BJ (cell line): ENCODE measurements at places on chromosomes 11 and 22. TPM values are rescaled to one million over a fixed set of nuclear protein-coding genes. Genes with fewer than 3 reads are reported as not detected.

Gene KCNQ1
- not detected in 2 replicates for polyA plus RNA-seq

Gene TLCD5
- 8.0 and 9.8 TPM in 2 replicates for polyA plus RNA-seq

Gene KAT5
- 31.4 and 50.9 TPM in 2 replicates for polyA plus RNA-seq

Gene MRGPRE
- polyA plus RNA-seq = not detected in 2 replicates

Gene SPATA19
- not detected in 2 replicates for polyA plus RNA-seq

Gene C1QTNF5
- polyA plus RNA-seq = 12.2 and 19.4 TPM in 2 replicates

Gene SLC43A3
- 16.7 and 26.7 TPM in 2 replicates for polyA plus RNA-seq

Gene RFPL1
- not detected in 2 replicates for polyA plus RNA-seq

Gene SCT
- not detected in 2 replicates for polyA plus RNA-seq

Gene MAJIN
- polyA plus RNA-seq = not detected in 2 replicates

Gene SEPTIN3
- polyA plus RNA-seq = 0.02 and 0.06 TPM in 2 replicates

Gene SLC17A6
- polyA plus RNA-seq = not detected in 2 replicates

DNA sequence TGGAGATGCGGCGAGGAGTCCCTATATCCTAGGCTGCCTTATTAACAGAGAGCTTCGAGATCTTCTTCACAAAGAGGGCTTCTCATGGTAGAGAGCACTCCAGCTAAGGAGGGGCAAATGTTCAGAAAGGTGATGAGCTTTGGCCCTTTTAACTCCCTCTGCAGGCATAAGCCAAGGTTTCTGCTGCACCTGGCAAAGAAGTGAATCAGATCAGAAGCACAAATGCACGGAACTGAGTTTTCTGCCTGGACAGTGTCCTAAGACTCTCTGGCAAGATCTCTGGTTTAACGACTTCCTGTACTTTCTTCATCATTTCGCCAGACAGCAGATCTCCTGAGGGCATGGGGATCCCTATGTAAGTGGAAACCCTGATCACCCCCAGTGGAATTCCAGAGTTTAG is 37.2 kb downstream of the POU2AF3 start:
- peak; percentile 19 for DNase-seq

DNA sequence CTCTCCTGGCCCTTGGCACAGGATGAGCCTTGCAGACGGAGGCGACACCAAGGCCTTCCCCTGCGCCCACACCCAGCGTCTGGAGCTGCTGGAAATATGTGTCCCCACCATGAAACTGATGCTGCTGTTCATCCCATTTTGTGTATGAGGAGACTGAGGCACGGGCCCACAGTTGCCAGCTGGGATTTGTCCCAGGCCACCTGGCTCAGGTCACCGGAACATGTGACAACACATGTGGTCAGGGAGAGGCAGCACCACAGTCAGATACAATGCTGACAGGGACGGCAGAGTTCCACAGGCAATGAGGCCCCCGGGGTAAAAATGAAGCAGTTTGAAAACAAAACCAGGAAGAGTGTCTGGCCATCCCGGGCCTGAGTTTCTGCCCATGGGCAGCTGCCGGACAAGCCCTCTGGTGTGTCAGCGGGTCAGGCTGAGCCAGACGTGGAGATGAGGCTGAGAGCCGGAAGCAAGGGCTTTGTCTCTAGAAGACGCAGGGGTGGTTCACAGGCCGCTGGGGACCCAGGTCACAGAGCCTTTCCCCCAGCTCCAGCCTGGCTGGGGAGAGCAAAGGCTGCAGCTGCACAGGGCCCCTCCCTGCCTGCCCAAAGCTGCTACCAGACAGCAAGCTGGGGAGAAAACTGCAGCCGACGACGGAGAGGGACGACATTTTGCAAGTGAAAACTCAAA is 80.7 kb downstream of the CDKN1C start:
- no peak for DNase-seq

DNA sequence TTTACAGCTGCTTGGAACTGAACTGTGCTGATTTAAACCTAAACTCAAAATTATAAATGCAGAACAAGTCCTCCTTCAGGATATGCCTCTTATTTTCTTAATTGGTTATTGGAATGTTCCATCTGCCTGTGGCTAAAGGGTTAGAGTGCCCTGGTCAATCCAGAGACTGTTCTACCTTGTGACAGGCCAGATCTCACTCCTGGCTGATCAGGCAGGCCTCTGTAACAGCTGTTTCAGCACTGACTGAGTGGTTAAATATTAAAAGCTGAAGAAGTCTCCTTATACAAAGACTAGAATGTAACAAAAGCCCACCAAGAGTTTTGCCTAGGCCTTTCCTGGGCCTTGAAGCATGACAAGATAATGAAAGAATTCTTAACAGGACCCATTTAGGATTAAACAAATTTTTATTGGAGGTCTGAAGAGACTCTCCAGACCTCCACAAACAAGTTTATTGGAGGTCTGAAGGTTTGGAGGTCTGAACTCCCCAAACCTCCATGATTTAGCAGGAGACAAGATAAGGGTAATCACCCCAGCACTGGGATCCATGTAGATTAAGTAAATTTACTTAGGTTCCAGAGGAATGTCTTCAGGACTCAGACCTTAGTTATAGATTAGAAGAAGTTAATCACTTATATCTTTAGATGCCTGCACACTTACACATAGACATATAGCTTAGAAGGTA is 35.8 kb downstream of the TMPRSS5 start:
- no peak for DNase-seq

GRCh38 chr22:24466716-24467328 is 28.3 kb upstream of the UPB1 start:
- DNase-seq = no peak

- no peak for DNase-seq
Measured at GRCh38 chr11:65558930-65559509, 861 bp upstream of the LTBP3 start.

- DNase-seq = no peak
Measured at GRCh38 chr22:24315367-24315966, 44.8 kb downstream of the SPECC1L start.

GRCh38 chr22:22810018-22810427 is 77.6 kb upstream of the IGLL5 start:
- no peak for DNase-seq

DNA sequence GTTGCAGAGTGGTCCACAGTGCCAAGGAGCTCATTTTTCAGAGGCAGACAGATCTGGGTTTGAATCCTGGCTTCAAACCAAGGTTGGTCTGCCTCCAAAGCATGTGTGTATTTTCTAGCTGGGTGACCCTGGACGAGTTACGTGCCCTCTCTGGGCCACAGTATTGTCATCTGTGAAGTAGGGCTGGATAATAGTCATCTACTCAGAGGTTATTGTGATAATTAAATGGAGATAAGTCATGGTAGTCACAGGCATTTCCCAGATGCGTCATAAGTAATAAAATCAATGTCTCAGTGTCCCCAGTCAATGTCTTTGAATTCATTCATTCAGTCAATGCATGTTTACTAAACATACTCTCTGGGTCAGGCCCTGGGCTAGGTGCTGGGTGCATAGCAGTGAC is 8.6 kb downstream of the OMP start:
- DNase-seq = no peak

GRCh38 chr11:94593030-94593429 is 25.9 kb downstream of the PIWIL4 start:
- no peak for DNase-seq

GRCh38 chr22:47796128-47796908 is 1033.9 kb downstream of the TBC1D22A start:
- no peak for DNase-seq

- no peak for DNase-seq
Measured at GRCh38 chr11:101448881-101449442, 134.8 kb downstream of the TRPC6 start.

GRCh38 chr11:121577106-121577848 is 124.5 kb upstream of the SORL1-AS1 start:
- DNase-seq = no peak

DNA sequence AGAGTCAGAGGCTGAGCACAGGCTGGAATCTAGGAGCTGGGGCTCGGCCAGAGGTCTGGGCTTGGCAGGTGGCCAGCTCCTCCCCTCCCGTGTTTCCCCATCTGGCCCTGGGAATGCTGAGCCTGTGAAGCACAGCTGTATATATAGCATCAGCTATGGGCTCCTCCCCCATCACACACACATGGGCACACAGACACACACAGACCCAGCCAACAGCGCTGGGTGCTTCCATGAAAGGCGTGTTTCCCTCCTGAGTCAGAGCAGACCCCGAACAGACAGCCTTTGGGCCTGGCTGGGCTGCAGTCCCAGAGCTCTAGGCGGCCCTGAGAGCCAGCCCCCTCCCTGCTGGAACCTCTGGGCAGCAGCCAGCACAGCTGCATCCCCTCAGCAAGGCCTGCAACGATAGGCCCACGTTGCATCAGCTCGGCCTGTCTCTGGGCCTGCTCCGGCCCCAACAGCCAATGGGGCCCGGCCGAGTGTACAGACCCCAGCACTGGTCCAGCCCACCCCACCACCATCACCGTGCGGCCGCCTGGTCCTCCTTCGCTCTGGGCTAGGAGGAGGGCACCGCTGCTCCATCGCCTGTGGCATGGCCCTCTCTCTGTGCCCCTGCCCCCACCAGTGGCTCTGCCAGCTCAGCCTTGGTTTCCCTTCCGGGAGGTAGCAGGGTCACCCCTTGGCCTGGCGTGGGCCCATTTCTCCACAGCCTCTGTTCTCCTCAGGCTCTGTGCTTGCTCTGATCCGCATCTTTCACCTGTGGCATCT is 7.6 kb upstream of the SERPINH1 start:
- DNase-seq = peak; percentile 99

GRCh38 chr11:74307434-74307833 is 4.0 kb downstream of the P4HA3 start:
- DNase-seq = no peak

GRCh38 chr11:70717936-70718595 is 319.7 kb downstream of the CTTN start:
- no peak for DNase-seq

GRCh38 chr11:26947379-26947844 is 46.5 kb upstream of the FIBIN start:
- DNase-seq = peak; percentile 100

GRCh38 chr11:2520736-2521035 is 75.9 kb downstream of the KCNQ1 start:
- no peak for DNase-seq

DNA sequence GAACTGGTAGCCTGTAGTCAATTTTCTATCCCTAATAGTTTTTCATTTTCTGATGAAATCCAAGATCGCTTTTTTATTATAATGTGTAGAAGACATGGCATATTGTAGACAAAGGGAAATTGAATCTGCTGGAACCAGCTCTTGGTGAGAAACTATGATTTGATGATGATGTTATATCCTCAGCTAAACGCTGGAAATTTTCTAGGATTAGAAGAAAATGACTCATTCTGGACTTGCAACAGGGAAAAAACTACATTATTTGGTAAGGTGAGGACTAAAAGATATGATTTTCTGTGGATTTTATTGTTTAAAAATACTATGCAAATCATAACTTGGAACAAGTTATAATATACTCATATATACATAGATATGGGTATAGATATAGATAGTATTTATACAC is 14.1 kb upstream of the PGM2L1 start:
- DNase-seq = no peak

GRCh38 chr11:8307601-8308000 is 43.9 kb upstream of the LMO1 start:
- DNase-seq = no peak

GRCh38 chr11:124577716-124578427 is 8.1 kb downstream of the OR8A1 start:
- DNase-seq = no peak

GRCh38 chr22:43900206-43900605 is 8.4 kb upstream of the PNPLA5 start:
- DNase-seq = no peak

DNA sequence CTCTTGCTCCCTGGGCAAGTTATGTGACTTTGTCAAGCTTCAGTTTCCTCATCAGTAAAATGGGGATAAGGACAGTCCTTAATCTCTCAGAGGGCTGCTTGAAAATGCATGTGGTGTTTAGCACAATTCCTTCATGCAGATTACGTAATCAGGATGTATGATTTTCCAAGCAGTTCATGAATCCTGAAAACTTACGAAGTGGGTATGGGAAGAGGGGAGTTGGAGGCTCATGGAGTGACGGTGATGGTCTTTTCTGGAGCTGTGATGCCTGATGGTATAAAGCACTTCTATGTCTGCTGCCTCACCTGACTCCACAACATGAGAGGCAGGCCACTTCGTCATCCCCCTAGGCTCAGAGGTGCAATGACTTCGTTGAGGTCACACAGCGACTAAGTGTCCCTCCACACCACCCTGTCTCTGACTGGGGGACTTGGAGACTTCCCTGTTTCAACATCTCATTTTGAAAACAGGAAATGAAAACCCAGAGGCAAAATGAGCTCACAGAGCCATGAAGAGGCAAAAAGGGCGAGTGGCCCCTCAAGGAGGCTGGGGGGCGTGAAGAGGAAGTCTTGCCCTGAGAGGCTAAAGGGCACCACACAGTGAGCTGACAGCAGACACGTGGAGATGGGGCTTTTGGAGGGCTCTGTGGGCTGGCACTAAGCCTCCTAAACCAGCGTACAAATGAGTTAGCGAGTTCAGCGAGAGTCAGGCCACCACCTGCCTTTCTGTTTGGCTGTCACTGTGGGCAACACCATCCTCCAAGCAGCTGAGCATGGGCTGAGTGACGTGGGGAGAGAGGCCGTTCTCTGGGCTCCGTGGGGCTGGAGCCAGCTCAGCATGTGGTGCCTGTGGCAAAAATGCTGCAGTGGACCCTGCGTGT is 10.1 kb downstream of the MCM5 start:
- DNase-seq = no peak

- DNase-seq = no peak
Measured at GRCh38 chr11:118657238-118657637, 22.2 kb downstream of the TREH start.

GRCh38 chr11:126808836-126809235 is 191.7 kb downstream of the KIRREL3 start:
- DNase-seq = no peak

- DNase-seq = no peak
Measured at GRCh38 chr22:48320683-48321451, 1506.8 kb downstream of the BRD1 start.

DNA sequence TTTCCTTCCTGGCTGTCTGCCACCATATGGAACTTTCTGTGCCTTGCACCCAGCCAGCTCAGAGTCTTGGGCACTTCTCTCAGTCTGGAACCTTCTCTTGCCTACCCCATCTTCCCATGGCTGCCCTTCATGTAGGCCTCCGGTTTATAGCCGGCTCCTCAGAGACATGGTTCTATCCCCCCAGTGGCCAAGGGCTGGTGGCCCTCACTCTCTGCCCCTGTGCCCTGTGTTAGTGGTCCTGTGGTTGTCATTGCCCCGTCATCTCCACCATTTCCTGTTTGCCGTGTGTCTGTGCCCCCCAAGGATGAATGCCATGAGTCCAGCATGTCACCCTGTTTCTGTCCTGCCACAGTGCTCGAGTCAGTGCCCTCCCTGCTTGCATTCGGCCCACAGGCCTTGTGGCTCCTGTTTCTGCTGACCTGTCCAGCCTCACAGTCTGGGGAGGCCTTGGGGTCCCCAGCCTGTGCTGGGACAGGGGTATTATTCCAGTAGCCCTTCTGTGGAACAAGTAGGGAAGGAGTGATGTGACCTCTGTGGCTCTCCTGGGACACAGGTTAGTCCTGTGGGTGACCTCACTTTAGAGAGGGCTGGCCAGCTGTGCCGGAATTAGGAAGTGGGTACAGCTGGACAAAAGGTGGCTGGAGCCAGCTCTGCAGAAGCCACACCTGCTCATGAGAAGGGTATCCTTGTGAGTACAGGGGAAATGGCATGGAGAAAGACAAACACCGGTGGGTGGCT is 30.7 kb downstream of the ST3GAL4 start:
- no peak for DNase-seq

- DNase-seq = no peak
Measured at GRCh38 chr11:45204761-45205160, 58.3 kb downstream of the PRDM11 start.

- DNase-seq = no peak
Measured at GRCh38 chr11:121870206-121871045, 245.6 kb downstream of the BLID start.
